ENCODE measurements at places on chromosomes 3 and 15.
A peak's percentile ranks its signal among the peaks of the same experiment; 100 is the strongest.

DNA sequence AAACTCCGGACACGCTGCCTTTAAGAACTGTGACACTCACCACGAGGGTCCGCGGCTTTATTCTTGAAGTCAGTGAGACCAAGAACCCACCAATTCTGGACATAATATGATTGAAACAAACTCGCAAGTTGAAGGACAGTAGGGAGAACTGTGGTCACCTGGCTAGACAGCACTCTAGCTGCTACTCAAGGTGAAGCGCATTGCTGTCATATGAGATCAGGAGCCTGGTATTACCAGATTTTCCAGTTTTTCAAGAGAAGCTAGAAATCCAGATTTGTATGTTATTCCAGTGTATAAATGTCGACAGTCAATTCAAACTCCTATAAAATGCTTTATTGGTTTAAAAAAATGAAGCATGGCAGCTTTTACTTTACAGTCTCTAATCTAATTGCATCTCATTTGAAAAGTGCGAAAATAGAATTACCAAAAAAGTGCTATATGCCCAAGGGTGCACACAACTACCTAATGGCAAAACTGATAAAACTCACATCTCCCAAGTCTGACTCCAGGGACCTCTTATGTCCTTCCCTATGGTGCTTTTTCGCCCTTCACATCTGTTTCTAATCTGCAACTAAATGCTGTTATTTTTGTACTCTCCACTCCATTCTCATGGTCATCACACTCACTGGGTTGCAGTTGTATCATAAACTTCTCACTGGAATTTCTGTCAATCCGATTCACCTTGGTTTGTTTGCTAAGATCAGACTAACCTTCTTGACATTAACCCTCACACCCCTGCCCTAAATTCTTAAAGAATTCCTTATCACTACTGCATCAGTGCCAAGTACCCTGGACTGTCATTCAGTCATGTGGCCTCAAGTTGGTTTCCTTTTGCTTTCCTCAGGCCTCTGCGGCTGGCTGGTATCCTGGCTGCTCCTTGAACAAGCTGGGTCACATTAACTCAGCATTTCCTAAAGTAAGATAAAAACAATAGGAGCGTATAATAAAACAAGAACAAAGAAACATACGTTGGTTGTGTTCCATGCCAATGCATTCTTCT lies 31.5 kb upstream of the ARHGEF26 start:
- no peak for DNase-seq

- peak; percentile 67 for DNase-seq
Observed at GRCh38 chr15:75843678-75844581, 683 bp downstream of the UBE2Q2 start.

- DNase-seq = peak; percentile 78
Observed at GRCh38 chr15:74320352-74321247, 46.8 kb downstream of the CYP11A1 start.

GRCh38 chr15:49178497-49178896 lies 8.4 kb downstream of the GALK2 start:
- no peak for DNase-seq

DNA sequence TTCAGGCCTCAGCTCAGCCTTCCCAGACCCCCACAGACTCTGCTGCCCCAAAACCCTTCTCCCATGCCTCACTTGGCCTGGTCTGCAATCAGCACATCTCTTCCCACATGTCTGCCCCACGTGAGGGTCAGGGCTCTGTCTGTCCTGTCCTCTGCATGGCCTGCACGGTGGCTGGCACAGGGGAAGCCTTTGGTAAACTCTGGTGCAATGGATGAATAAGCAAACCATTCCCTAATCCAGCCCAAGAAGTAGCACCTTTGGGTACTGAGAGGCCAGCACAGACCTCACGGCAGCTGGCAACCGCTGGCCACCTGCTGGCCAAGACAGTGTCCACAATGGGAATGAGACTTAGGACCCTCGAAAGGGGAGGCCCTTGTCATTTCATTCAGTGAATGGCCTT lies 27.7 kb downstream of the ABTB1 start:
- no peak for DNase-seq

DNA sequence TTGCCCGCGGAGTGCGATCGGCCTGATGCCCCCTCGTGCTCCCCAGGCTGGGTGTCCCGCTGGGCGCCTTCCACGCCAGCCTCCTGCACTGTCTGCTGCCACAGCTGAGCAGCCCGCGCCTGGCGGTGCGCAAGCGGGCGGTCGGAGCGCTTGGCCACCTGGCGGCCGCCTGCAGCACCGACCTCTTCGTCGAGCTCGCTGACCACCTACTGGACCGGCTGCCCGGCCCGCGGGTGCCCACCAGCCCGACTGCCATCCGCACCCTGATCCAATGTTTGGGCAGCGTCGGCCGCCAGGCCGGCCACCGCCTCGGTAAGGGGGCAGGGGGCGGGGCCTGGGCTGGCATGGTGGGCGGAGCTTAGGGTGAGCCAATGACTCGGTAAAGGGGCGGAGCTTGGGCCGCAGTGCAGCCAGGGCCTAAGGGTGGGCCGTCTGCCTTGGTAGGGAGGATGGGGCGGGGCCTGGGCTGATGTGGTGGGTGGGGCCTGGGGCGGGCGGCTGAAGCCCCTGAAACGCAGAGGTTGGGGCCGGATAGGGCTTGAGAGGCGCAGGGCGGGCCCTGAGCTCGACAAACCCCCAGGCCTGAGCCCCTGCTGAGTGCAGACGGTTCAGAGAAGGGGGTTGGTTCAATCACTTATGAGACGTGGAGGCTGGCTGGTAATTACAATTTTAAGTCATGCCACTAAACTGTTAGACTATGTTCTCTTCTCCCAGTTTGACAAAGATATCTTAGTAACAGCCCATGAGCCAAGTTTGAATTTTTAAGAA lies 13.7 kb downstream of the CAND2 start:
- DNase-seq = peak; percentile 94

- no peak for DNase-seq
Observed at GRCh38 chr3:175571096-175571495, 712.0 kb downstream of the NAALADL2 start.

DNA sequence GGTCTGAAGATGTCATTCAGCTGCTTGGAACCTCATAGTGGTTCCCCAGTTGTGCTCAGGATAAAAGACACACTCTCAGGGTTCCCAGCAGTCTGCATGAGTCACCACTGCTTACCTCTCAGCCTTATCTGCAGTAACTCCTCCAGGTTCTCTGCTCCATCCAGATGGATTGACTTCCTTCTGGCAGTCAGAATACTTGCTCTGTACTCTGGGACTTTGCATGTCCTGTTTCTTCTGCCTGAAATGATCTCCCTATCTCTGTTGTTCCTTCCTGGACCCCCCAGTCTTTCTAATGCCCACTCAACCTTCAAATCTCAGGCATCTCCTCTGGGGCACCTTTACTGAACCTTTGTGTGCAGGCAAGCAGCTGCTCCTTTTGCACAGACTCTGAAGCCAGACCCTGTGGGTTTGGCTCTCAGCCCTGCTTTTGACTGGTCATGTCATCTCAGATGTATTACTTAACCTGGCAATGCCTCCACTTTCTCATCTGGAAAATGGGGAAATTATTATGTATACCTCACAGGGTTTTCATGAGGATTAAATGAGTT lies 38.4 kb downstream of the ITPR1 start:
- DNase-seq = no peak

DNA sequence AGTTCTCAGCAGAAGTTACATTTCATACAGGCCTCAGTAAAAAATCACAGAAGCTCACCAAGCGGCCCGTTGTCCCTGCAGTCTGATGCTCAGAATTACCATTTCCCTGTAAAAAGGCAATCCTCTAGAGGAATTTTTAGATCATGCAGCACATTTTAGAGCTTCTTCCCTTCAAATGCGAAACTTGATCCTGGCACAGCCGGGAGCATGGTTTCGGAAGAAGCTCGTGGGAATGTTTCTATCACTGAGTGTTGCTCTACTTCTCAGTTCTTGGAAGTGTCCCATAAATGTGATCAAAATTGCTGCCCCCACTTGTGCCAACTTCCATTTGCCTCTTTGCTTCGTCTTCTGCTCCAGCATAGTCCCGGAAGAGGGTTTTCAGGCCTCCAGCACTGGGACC lies 3.8 kb upstream of the H1-8 start:
- no peak for DNase-seq

DNA sequence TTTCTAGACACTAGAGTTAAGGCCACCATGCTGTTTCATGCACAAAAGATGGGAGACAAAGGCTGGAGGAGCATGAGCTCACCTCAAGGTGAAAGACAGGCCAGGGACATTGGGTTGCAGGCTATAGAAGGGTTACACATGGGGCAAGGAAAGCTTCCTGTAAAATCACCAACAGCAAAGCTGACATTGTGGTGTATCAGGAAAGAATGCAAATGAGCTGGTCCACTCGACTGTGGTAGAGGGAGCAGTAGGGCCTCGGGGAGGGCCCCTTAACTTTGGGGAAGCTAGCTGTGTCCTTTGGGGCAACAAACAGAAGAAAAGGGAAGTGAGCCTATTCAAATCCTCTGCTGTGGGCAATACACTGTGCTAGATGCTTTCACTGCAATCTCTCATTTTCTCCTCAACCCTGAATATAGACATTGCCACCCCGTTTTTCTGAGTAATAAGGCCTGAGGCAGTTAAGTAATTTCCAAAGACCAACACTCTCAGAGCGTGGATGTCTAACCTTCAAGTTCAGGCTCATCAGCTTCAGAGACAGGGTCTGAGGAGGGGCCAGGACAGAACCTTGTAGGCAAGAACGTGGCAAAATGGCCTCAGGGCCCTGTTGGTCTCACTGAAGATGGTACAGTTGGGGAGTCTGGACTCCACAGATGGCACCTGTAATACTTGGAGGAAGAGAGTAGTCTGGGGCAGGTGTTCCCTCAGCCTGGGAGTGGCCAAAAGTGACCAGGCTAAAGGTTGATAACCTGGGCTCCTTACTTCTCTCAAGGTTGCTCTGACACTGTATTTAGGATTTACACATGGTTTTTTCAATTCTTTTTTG lies 24.1 kb downstream of the CX3CR1 start:
- no peak for DNase-seq

- peak; percentile 12 for DNase-seq
Observed at GRCh38 chr3:186162221-186162620, 53.3 kb upstream of the ETV5 start.

DNA sequence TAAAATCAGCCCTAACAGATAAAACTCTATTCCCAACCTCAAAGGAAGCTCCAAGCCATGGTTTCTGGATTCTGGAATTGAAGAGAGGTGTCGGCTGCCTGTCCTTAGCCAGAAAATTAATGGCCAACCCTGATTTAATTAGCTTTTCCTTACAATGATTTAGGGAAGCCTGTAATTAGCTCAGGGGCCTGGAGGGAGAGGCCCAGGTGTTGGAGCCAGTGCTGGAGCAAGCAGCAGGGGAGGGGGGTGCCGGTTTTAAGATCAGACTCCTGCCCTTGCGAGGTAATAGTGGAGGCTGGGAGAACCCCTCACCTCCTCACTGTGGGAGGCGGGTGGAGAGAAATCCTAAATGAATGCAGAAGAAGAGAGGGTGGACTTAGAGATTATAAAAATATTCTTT lies 14.7 kb upstream of the ATP2B2 start:
- no peak for DNase-seq
